Neuronal stem cell (in vitro differentiated cells): ENCODE measurements at places on chromosomes 4 and X.

GRCh38 chrX:70454441-70455365 is 10.1 kb downstream of the DLG3 start:
- DNase-seq: peak; percentile 87

- no peak for DNase-seq
Observed at GRCh38 chrX:96361844-96362243, 322.8 kb upstream of the DIAPH2 start.

DNA sequence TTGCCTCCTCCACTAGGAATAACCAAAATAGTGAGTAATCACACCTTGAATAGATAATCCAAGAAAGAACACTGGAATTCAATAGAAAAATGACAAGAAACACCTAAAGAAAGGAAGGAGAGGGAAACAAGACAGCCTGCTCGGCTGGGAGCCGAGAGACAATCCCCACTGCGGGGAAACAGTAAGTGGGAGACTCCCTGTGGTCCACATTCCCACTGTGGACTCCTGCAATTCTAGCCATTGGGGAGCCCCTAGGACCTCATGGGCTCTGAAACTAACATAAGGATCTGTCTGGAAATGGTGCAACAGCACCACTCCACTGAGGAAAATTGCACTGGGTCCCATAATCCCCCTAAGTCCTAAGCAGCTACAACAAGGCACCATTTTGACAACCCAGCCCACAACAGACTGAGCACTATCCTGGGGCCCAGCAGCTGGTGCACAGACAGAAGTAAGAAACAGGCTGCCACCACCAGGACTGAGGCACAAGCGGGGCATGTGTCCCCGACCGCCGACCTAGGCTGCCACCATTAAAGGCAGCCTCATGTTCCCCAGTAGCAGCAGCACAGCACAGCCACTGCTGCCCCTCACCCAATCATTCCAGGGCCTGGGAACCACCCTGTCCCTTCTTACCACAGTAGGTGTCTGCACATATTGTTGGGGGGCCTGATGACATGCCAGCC is 14.2 kb downstream of the LRBA start:
- DNase-seq: no peak

GRCh38 chr4:2302387-2303119 is 40.6 kb upstream of the MXD4 start:
- DNase-seq: no peak

DNA sequence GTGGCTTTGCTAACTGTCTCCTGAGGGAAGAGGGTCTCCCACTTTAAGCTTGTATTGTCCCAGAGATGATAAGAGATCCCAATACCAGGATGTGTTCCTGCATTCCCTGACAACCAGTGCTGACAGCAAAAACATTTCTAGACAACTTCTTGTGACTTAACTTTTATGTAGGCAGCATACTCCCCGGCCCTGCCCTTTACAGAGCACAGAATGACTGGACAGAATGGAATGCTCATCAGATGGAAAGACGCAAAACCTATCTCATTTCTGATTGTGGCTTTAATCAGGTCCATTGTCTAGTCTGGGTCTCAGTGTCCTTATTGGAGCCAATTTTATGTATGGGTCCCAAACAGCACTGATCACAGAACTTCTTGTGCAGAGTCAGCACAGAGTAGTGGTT is 18.2 kb upstream of the PLAC1 start:
- DNase-seq: no peak

DNA sequence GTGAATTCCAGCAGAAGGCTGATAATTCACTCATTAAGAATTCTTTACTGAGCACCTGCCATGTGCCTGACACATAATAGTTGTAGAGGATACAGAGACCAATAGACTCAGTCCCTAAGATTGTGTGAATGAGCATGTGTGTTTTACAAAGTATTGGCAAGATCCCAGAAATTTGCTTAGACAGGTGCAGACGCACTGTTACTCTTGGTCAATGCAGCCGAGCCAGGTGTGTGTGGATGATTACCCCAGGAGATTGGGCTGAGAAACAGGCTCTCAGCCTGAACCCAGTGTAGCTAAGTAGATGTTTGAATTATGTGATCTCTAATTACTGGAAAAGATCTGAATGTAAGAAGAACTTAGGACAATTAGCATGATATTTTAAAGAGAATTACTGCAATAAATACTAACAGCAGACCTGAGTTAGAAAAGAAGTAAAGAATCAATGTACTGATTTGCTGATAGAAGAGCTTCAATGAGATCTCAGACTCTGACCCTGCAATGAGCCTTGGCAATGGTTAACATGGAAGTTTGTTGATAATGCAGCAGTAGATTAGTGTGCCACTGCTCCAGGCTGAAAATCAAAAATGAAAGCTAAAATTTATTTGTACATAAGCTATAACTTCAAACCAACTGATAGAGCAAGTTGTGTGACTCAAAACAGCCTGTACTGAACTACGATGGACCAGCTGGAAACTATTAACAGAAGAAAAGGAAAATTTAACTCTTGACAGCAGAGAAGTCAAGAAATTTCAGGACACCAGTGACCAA is 32.2 kb upstream of the NDST4 start:
- DNase-seq: no peak

GRCh38 chrX:8245411-8245810 is 74.3 kb upstream of the VCX2 start:
- DNase-seq: no peak

DNA sequence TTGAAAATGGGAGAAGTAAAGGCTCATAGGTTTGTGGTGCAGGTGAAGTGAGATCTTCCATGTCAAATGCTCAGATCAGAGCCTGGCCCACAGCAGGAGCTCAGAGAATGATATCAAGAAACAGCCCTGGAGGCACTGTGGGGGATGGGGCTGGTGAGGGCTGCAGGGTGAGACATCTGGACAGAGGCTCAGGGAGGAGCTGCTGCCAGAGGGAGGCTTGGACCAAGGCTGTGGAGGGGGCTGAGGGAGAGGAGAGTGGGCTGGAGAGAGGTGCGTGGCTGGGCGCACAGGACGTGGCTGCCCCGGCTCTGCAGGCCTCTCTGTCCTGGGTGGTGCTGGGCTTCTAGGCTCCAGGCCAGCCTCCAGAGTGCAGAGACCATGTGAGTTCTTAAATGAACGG is 5.6 kb downstream of the SORCS2 start:
- DNase-seq: no peak

DNA sequence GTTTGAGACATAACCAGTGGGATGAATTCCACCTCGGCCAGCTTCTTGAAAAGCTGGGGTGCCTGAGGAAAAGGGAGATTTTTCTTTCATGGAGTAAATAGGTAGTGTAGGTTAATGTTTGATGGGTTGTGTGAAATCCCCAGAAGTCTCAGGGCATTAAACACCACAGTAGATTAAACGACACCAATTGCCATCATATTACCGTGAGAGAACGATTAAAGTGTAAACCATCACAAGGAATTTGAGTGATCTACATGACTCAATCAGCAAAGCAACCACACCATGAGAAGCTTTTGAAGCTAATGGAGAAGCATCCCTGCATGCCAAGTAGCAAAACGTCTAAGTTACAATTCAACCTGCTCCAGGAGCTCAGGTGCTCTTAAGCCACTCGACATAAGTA is 322.5 kb upstream of the GATB start:
- no peak for DNase-seq

GRCh38 chr4:89876548-89876947 is 18.1 kb upstream of the MMRN1 start:
- DNase-seq: no peak

DNA sequence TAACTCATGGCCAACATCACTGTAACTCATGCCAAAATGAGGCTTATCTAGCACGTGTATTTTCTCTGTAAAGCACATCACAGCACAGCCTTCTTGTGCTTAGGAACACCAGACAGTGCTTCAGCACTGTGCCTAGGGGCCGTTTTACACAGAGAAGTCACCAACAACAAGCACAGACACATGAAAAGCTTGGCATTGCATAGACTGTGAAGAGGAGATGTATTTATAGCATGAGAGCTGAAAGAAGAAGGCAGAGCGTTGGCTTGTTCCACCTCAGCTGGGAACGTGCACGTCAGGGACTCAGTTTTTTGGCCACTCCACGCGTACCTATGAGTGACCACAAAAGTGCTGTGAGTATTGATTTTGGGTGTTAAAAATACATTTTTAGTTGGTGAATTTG is 116.3 kb upstream of the SFRP2 start:
- no peak for DNase-seq

GRCh38 chrX:30343206-30343605 is 34.0 kb upstream of the NR0B1 start:
- DNase-seq: no peak

DNA sequence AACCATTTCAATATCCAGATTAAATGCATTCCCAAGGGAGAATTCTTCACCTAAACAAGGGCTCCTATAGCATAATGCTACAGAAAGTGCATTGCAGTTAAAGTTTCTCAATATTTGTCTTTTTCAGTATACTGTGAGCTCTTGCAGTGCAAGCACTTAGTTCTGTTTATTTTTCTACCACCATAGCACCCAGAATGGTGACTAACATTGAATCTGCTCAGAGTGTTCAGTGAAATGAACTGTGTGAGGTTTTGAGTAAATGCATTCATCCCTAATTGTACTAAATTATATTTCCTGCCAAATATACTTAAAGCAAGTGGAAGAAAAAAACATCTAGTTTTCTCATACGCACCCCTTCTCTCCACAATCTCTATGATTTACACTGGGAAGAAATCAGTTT is 383.9 kb downstream of the PCDH7 start:
- no peak for DNase-seq

DNA sequence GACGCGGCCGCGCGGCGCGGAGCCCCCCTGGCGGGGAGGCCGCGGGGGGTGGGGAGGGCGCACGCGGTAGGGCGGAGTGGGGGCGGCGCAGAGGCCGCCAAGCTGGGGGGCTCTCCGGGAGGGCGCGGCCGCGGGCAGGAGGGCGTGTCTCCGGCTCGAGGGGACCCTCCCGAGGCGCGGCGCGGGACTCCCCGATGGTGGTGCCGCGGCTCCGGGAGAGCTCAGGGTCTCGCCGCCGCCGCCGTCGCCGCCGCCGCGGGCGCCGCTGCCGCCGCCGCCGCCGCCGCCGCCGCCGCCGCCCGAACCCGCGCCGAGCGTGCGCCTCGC is 165 bp upstream of the PTCHD1 start:
- no peak for DNase-seq

DNA sequence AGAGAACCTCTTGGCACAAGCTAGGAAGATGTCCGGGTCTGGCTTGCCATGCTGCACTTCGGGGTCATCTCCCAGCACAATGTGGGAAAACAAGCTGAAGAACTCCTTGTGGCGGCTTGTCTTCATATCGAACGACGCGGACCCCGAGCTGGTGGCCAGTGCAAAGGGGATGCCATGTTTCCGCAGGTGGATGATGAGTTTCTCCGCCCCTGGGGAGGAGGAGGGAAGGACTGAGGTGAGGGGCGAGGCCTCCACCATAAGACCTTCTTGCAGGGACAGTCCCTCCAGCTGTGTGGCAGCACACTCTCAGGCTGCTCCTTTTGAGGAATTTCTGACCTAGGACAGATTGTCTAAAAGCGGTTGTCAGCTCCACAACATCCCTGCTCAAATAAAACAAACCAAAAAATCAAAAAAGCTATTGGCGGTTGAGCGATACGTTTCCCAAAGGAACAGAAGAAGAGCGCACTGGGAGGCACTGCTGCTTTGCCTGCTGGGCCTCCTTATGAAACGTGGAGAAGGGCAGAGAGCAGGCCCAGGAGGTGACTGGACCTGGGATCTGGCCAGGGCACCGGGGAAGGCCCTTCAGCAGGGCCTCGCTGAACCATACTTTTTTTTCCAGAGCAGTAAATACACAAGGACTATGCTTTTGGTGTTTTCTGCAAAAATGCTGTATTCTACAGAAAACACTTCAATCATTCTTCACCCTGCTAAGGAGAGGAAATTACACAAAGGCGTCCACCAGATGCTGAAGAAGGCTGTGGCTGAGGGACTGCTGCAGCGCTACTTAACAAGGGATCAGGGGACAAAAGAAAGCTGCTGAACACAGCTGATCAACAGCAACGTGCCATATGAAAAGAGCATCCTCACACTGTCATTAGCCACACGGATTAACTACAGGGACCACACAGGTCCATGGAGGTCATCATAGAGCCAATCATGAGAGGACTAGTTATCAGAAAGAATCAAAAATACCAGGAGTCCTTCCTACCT is 70.0 kb upstream of the STS start:
- DNase-seq: no peak

GRCh38 chr4:74541667-74542066 is 96.7 kb downstream of the AREG start:
- DNase-seq: no peak

GRCh38 chr4:41022116-41022515 is 192.2 kb downstream of the APBB2 start:
- no peak for DNase-seq

- no peak for DNase-seq
Observed at GRCh38 chr4:28167411-28167810, 1306.8 kb downstream of the STIM2 start.

DNA sequence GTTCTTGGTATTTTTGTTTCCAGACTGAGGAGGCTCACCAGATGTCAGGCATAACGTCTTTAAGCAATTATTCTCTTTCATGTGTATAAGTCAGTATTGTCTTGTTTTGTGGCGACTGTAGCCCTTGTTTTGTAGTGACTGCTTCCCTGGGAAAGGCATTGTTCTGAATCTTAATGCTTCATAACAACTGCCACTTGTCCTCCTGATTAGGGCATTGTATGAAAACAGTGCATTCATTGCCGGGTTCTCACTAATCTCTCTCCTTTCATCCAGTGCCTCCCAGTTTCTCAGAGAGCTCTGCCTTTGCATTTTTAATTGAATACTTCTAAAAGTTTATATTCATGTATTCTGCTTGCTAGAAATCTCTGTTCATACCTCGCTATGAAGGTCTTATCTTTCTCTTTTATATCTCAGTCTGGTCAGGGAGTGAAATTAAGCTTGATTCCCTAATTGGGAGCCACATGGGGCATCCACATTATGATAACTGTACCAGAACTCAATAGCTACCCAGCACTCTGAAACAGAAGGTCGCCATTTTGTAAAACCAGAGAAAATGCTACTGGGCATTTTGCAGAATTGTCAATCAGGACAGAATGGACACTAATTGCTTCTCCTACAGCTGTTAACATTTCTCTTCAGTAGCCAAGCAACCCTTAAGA is 149.8 kb downstream of the GBA3 start:
- peak; percentile 35 for DNase-seq

- no peak for DNase-seq
Observed at GRCh38 chr4:128221586-128221985, 66.0 kb downstream of the PGRMC2 start.

GRCh38 chr4:2761035-2761923 is 5.1 kb upstream of the TNIP2 start:
- no peak for DNase-seq

DNA sequence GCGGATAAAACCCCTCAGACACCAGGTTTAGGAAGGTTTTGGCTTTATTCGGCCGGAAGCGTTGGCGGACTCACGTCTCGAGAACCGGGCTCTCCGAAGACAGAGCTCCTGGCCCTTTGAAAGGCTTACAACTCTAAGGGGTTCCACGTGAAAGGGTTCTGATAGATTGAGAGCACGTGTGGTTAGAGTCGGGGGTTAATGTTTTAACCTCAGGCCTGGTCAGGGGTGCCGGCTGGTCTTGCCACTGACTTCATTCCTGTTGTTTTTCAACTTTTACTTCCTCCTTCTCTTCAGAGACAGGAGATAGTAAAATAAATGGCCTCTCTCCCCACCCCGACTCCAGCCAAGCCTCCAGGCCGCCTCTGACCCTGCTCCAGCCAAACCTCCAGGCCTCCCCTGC is 4.7 kb upstream of the ASMT start:
- DNase-seq: no peak
